Stimulated activated CD4-positive, alpha-beta T cell treated with anti-CD3 and anti-CD28 coated beads, Interleukin-12 subunit alpha, Interleukin-12 subunit beta, amount 100 ng/mL, for 24 hours (primary cell): ENCODE measurements at places on chromosomes 2 and 18.

GRCh38 chr2:46717344-46718121 lies 198.1 kb downstream of the MCFD2 start:
- DNase-seq = no peak

DNA sequence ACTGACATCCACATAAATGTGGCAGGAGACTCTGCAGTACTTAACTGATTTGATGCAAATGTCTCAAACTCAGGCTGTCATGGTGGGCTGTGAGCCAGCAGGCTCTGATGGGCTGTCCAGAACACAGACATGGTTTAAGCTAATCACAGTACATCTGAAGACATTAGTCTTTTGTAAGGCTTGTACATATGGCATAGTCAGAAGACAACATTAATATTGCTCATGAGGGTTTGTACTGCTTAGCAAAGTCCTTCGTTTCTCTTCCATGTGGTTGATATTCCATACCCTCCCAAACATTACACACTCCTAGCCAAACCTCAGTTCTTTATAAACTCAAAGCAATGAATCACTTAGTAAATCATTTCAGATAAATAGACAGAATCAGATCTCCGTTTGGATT lies 330.6 kb downstream of the RND3 start:
- no peak for DNase-seq

DNA sequence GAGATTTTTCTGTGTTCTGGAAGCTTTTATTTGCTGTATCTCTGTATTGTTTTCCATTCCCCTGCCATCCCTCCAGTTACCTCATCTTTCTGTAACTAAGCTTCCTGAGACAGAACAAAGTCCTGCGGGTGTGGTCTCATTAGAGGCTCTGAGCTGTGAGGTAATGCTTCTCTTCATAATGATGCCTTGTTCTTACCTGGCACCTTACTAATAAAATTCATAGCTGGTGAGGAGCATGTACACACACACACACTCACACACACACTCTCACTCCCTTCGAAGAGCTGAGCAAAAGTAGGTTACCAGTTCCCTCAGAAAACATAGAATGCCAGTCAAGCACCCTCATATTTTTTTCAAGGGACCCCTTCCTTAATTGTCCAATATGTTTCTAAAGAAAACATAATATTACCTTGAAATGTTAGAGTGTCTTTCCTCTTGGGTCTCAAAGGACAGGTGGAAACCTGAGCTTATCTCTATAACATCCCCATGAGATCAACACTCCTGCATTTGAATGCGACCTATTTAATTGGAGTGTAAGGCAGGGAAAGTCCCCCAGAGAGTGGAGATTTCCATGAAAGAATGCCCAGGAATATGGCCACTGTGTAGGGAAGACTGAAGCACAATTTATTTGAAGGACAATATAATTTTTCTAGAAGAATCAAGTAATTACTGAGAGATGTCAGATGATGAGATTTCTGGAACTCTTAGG lies 161.6 kb upstream of the NCK2 start:
- no peak for DNase-seq

DNA sequence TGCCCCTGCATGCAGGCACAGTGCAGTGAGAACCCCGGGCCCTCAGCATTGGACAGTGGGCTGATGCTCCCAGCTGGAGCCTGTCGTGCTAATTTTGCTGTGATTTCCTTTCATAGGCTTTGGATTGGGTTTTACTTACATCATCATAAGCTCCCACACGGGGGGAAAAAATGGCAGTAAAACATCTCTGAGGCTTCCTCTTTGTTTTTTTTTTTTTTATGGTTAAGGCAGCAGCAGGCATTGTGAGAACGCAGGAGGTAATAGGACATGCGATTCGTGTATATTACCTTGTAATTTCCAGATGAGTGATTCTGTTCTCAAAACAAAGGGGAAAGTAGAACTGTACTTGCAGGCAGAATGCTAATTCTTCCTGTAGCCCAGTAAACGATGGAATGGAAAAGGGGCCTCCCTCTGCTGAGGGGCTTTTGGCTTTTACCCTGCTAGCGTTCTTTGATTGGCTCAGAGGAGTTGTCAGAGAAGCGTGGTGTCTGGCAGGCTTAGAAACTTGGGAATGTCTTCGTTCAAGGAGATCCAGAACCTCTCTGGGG lies 89.7 kb downstream of the NPAS2 start:
- no peak for DNase-seq

GRCh38 chr2:888211-888801 lies 62.3 kb upstream of the SNTG2 start:
- no peak for DNase-seq

GRCh38 chr18:74944676-74945075 lies 264.3 kb downstream of the PTGR3 start:
- DNase-seq = no peak

- DNase-seq = no peak
Measured at GRCh38 chr2:132497591-132497990, 81.0 kb downstream of the GPR39 start.

DNA sequence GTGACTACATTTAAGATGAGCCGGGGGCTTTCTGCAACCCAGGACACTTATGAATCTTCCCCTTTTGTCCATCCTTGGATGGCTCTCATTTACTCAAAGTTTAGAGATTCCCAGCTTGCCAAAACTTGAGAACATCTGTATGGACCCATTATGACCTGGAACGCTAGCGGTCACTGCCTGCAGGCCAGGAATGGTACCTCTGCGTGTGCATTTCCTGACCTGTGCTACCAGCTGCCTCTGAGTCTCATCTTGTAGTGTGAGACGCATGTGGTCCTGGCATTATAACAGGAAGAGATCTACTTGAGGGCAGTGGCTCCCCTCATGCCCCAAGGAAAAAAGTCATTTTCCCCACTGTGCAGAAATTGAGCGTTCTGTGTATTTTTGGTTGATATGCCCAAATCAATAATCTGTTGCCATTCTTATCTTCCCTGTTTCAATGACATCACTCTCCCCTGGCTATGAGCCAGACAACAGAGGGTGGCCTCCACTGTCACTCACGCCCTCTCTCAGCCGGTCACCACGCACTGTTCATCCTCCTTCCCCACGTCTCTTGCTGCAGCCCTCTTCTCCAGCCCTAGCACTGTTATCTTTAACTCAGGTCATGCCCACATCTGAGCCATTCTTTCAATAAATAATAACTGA lies 28.5 kb upstream of the NPAS2 start:
- no peak for DNase-seq

DNA sequence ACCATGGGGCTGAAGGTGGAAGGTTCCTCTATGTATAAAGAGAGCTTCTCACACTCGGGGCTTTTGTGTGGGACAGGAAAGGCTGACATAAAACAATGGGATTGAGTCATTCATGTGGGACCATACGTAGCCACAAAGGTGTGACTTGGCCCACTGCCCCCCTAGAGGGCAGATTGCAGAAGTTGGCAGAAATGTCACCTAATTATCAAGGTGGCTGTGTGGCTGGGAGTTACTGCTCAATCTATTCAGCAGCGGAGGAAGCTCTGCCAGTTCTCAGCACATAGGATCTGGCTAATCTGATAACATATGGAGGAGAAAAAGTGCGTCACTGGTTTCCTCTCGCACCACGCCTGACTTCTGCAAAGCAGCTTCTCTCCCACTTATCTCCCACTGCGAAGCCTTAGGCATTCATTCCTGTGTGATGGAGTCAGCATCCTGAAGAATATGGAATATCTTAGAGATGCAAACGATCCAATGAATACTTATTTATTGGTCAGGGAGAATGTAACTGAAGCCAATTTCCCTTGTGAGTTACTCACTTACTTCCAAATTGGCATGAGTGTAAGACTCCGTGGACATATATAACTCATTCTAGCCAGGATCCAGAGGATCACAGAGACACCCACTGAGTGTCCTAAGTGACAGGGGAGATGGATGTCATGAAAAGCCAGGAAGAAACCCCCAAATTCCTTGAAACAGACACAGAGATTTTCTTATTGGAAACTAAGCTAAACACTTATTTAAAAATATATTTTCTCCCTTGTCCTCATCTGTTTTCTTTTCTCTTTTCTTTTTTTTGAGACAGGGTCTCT lies 344.8 kb downstream of the TGIF1 start:
- no peak for DNase-seq

DNA sequence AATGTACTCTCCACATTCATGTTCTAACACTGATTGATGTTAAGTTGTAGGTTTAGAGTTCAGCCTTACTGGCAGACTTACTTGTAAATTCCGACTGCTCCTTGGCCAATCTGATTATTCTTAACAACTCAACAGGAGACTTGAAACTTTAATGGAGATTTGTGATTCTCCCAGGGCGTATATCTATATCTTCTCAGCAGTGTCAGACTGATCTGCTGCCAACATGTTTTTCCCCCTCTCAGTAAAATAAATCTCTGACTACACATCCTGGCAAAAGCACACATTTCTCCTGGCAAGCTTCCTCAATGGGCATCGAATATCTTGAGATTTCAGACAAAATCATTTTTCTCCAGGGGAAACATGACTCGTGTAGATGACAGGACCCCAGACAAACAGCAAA lies 1041.2 kb downstream of the DPP10 start:
- DNase-seq = no peak

- no peak for DNase-seq
Measured at GRCh38 chr2:185227391-185227790, 511.2 kb upstream of the FSIP2 start.

DNA sequence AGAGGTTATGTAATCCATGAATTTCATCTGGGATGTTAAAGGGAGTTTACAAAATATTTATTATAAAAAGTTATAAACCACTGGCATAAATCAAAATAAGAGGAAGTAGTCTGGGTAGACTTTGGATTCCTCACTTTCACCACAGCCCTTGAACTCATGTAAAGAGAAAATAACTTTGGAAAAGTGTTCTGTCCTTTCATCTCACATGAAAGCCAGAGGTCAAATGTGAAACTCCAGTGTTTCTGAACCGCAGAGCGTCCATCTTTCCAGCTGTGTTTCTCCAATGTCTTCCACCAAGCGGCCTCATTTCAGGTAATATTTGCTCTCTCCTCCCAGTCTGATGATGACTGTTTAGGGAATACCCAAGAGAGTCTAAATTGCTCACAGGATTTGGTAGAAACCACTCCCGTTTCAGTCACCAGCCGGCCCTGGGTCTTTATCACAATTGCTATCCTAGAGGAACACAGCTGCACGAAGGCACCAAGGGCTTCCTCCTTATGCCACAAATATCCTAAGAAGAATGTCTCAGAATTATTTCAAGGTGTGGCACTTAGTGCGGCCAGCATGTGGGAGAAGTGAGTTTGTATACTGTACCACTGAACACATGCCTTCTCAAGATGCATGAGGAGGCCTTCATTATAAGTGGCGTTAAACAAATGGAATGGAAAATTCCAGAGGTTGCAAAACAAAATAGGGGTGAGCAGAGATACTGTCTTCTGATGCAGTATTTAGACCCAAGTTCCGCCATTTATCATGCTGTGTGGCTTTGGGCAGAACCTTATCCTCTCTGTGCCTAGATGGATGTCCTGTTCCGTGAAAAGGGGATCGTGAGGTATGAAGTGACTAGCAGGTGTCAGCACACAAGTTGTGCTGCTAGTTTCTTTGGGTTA lies 63.8 kb downstream of the ACTR2 start:
- DNase-seq = no peak

DNA sequence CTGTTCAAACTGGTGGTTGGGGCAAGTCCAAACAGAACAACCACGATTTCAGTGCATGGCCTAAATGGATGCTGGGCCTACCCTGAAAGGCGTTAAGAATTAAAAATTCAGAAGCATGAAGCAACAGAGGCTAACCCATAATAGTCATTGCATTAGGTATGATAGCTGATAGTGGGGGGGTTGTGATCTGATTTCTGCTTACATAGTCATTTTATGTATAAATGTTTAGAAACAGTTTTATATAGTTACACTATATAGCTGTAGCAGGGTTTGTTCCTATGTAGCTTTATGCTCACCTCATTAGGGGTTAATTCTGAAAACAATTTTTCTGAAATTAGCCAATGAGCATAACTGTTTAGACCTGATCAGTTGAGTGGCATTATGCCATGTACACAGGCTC lies 9.6 kb downstream of the TAF1B start:
- no peak for DNase-seq

DNA sequence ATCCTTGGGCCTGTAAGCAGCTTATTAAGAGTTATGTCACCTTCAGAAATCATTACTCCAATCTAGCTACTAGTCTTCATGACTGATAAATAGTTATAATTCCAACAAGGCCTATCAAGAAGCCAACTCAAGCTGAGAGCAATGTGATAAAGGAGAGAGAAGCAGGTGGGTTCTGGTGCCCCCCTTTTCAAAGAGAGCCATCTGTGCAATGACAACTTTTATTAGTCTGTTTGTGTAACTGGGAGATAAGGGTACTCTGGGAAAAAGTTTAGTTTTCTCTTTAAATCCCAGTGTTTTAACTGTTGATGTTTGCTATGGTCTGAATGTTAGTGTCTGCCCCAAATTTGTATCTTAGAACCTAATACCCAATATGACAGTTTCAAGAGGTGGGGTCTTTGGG lies 60.6 kb downstream of the CCDC93 start:
- no peak for DNase-seq

- no peak for DNase-seq
Measured at GRCh38 chr2:207405150-207405549, 124.6 kb upstream of the CREB1 start.

DNA sequence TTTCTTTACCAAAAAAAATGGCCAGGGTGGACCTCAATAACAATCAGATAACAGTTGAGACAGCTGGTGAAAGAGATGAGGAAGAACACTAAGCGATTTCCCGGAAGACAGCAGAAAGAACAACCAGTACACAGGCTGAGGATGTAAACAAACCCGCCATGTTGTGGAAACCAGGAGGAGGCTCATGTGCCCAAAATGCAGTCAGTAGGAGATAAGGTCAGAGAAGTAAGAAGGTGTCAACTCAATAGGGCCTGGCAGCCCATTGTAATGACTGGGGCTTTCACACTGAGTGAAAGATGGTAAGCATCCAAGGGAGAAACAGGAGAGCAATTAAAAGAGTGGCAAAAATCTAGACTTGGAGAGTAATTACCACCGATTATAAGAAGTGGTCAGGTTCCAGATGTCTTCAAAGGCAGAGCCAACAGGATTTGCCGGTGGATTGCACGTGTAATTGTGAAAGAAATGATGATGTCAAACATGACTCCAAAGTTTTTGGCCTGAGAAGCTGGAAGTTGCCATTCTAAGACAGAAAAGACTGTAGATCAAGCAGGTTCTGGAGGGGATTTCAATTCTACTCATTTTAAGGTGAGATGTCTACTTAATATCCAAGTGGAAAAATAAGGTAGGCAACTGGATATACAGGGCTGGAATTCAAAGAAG lies 77.7 kb upstream of the CYP1B1 start:
- DNase-seq = no peak

DNA sequence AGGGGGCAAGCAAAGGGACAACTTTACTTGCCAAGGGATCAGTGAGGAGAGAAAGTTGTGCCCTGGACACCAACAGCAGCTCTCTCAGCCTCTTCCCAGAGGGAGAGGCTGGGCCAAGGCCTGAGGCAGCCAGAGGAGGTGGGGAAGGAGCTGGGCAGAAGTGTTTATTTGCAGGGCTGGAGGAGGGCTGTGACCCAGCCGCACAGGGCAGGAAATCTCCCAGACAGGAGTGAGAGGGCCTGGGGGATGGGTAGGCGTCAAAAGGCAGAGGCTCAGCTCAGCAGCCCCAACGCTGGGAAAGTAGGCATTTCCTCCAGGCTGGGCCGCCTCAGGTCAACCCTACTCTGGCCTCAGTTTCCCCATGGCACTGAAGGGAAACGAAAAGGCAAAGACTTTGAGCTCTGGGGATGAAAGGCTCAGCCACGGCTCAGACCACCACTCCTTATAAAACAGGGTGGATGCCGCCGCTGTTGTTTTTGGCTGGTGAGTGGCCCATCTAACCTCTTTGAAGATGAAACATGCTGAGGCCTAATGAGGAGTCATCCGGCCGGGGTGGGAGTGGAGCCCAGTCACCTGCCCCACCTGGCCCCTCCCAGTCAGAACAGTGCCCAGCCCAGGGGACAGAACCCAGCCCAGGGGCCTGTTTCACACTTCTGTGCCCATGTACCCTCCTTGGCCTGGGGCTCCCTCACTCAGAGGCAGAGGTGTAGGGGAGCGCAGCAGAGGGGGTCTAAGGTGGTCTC lies 21.9 kb upstream of the SEMA4C start:
- no peak for DNase-seq
